SHP77 treated with DMSO at 0.1 percent for 48 hours (cell line): ENCODE measurements at places on chromosomes 13 and 19.

- no peak for DNase-seq
These were observed 179.4 kb downstream of the KLF12 start for GRCh38 chr13:73954808-73955207.

DNA sequence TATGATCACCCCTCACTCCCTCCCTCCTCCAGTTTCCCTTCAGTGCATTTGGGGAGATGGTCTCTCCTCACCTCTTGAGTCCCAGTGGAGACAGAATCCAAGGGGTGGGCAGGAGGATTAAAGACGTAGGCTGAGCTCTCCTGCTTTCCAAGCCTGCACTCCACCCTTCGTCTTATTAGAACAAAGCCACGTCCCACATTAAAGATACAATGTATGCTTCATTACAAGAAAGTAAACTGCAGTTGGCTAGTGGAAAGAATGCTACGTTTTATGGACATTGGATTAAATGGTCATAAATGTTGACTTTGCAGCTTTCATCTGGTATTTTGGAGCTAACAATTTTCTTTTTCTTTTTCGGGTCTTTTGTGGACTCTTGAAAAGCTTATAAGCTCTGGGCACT, 1.5 kb upstream of the KLK11 start:
- DNase-seq: no peak

DNA sequence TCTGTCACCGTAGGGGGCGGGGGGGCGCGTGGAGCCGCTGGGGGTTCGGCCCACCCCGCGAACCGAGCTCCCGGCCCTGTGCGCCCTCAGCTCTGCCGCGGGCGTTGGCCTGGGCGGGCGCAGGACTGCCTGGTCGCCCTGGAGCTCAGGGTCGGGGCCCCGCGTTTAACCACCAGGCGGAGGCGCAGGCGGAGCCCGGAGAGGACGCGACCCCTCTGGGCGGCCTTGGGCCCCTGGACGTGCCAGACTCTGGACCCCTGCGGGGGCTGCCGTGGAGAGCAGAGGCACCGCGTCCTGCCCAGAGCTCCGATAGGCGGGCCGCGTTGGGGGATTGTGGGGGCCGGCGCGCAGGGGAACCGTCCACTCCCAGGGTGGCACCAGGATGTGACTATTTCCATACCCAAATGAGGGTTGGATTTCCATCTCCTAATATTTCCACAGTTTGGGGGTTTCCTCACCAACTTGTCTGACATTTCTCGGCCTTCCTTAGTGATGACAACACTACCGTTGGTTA, 13.0 kb upstream of the USP29 start:
- DNase-seq: no peak

GRCh38 chr19:11814700-11815035, 595 bp downstream of the ZNF440 start:
- no peak for DNase-seq

DNA sequence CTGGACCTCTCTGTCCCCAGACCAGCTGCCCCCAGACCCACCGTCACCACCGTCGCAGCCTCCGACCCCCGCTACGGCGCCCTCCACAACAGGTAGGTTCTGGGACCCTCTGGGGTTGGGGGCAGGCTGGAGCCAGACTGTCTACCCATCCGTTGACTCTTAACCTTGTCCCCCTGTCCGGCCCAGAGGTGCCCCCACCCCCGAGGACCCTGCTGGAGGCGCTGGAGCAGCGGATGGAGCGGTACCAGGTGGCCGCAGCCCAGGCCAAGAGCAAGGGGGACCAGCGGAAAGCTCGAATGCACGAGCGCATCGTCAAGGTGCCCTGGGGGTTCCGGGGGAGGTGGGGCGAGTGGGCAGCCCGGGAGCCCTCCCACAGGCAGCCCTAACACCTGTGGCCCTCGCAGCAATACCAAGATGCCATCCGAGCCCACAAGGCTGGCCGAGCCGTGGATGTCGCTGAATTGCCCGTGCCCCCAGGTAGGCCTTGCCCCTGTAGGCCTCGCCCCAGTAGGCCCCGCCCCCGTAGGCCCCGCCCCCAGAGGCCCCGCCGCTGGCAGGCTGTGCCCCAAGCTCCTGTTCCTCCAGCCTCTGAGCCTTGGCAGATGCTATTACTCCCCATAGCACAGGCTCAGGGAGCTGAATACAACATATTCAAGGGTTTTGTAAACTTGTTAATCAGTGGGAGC, 12.9 kb downstream of the CC2D1A start:
- DNase-seq: no peak

GRCh38 chr19:51119101-51119500, 5.6 kb upstream of the SIGLEC9 start:
- DNase-seq: no peak

DNA sequence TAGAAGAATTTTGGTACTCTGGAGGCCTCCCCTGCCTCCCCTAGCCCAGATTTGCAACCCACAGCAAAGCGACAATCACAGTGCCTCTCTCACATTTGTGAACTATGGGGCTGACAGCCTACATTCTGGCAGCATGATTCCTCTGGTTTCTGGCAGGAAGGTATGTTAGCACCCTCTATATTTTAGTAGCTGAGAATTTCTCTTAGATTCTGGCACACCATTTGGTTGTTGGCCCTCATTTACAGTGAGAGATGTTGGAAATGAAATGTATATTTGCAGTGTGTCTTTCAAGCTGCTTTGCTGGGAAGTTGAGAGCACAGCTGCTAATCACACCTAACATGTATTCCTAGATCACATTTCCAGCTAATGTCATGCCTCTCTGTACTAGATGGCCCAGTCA, 735.0 kb downstream of the FGF9 start:
- DNase-seq: no peak

GRCh38 chr13:77460195-77460594, 75.3 kb upstream of the SCEL start:
- no peak for DNase-seq

DNA sequence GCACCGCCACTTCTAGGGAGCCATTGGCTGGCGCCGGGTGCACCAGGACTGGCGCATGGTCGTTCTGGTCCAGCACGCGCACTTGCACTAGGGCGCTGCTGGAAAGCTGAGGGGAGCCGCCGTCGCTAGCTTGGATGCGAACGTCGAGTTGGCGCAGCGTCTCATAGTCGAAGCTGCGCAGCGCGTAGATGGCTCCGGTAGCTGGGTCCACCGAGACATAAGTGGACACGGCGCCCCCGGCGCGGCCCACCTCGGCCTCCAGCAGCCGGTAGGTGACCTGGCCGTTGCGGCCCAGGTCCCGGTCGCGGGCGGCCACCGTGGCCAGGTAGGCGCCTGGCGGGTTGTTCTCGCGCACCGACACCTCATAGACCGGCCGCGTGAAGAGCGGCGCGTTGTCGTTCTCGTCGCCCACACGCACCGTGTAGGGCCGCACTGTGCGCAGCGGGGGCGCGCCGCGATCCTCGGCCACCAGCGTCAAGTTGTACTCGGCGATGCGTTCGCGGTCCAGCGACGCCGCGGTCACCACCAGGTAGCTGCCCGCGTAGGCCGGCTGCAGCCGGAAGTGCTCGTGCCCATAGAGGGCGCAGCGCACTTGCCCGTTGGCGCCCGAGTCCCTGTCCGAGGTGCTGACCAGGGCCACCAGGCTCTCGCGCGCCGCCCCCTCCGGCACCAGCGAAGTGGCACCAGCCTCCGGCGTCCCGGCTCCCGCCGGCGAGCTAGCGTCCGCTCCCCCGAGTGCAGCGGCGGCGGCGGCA, 1.7 kb downstream of the PCDH8 start:
- DNase-seq: no peak

DNA sequence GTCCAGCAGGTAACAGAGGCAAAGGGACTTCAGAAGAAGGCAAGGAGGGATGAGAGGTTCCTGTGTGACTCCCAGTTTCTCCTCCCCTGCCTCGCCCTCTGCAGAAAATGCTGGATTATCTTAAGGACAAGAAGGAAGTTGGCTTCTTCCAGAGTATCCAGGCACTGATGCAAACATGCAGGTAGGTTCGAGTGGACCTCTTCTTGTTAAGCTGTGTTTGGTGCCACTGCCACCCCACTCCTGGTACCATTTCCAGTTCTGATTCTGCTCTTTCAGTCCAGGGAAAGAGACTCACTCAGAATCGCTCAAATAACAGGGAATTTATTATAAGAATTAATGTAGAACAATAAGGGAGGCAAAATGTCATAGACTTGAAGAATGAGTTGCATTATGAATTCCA, 82.5 kb downstream of the MAP4K1 start:
- DNase-seq: no peak

DNA sequence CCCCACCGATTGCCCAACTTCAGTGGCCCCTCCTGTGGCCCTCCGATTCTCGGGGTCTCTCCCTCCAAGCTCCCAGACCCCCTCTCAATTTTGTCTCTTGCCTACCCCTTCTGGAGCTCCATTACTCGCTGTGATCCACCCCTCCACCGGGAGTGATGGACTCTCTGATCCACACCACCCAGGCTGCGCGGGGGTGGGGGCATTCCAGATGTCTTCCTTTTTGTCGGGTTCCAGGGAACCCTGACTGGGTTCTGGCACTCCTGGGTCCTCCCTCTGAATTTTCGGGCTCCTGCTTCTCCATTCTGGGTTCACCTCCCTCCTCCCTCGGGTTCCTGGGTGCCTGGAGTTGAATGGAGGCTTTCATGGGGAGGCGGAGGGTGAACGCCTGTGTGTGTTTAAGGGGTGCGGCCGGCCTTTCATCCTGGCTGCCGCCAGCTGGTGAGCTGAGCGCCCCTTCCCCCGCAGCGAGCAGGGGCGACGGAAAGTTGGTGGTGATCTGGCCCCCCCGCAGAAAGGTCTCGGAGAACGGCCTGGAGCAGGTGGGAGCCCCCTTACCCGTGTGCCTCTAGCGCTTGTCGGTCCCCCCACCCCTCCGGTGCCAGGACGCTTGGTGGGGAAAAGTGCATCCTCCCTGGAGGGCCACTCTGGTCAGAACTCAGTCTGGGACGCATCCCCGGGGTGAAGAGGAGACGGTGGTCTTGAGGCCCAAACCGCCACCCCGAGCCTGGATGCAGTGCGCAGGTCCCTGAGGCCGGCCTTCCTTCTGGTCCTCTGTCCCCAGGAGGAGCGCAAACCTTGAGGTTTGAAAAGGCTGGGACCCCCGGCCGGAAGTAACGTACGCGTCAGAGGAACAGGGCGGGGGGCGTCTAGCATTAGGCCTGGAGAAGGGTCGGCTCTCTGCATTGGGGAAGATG, 1.6 kb downstream of the MISP3 start:
- no peak for DNase-seq

- no peak for DNase-seq
These were observed 63.8 kb downstream of the RNF17 start for GRCh38 chr13:24827799-24828198.
